ENCODE measurements at places on chromosomes 1 and 21.

DNA sequence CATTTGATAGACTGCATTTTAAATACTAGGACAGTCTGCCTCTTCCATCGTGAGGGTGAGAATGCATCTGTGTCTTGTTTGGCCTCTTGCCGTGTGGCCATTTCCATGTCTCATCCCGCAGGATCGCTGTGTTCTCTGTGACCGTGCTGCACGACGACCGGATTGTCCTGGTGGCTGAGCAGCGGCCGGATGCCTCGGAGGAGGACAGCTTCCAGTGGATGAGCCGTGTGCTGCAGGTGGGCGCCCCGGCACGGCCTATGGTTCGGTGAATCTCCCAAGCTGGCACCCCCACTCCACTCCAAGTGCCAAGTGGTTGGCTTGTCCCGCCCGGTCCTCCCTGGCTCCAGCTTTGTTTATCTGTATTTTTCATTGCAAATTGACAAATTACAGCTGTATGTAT, 55.2 kb downstream of the S100B start:
- no peak for DNase-seq

GRCh38 chr1:30249446-30250337, 473.7 kb downstream of the MATN1 start:
- DNase-seq = no peak

GRCh38 chr1:119471566-119471965, 35.4 kb upstream of the HSD3B1 start:
- DNase-seq = no peak

GRCh38 chr1:214031267-214031650, 43.5 kb downstream of the PROX1 start:
- no peak for DNase-seq

DNA sequence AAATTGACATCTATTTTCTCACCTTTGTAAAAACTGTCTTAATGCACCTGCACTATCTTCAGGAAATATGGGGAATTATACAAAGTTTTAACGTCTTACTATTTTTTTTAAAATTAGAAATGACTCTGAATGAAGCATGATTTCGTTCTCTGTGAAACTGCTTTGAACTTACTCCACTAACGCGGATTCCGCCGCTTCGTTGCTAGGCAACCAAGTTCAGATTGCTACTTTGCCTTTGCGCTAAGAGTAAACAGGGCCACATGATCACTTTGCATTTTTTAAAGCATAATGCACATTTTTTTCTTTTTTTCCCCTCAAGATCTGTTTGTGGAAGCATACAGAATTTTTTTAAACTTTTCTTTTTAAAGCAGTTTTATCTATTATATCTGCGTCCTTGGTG, 690.5 kb downstream of the BRINP3 start:
- no peak for DNase-seq

- no peak for DNase-seq
These were observed 1.1 kb upstream of the KPNA6 start for GRCh38 chr1:32106663-32107275.
